Stimulated activated CD8-positive, alpha-beta memory T cell treated with anti-CD3 and anti-CD28 coated beads, Interleukin-4, amount 100 ng/mL, for 4 hours (primary cell): ENCODE measurements at places on chromosomes 4 and X.

DNA sequence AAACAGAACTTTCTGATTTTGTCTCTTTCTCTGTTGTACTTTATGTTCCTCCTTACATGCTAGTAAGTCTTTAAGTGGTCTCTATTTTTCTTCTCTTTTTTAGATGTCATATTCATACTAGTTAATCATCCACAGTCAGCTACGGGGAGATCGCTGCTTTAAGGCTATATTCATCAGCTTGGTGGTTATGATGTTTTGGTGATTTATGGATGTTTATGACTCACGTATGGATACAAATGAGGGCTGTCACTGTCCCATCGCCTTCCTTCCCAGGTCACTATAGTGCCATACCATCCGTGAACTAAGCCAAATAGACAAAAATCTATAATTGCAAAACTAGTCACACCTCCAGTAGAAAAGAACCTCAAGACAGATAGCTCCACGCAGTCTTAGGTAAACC, 296.8 kb upstream of the AADAT start:
- DNase-seq: no peak

- no peak for DNase-seq
Measured at GRCh38 chr4:138967313-138967712, 48.3 kb upstream of the NOCT start.

GRCh38 chr4:1038948-1039492, 27.6 kb downstream of the FGFRL1 start:
- DNase-seq: no peak

- DNase-seq: no peak
Measured at GRCh38 chr4:61375301-61375700, 175.2 kb downstream of the ADGRL3 start.

DNA sequence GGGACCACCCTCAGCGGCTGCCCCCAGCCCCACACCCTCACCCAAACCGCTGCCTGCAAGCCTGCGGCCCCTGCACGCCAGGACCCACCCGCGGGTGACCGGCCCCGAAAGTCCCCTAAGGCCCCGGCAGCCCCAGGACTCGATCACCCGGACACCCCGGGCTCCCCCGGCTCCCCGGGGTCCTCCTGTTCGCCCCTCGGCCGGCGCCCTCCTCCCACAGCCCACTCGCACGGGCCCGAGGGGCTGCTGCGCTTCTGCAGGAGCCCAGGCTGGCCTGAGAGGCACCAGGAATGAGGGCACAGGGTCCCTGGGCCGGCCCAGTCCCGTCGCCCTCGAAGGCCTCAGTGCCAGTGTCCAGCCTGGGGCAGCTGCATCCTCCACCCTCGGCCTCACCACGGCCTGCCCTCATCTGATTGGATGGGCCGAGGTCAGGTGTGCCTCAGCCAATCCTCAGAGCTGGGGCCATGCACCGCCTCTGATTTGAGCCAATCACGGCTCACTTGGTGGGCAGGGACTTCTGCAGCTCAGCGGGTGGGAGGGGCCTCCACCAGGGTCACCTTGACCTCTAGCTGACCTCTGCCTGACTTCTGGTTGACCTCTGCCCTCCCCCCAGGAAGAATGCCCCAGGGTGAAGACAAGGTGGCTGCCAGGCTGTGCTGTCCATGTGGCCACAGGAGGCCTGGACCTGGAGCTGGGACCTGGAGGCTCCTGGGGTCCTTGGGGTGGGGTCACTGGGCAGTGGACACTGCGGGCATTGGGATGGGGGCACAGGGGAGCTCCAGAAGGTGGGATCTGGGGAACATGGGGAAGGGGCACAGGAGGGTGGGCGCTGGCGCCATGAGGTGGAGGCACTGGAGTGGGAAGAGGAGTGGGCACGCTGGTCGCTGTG, 97.6 kb upstream of the NKX1-1 start:
- no peak for DNase-seq

DNA sequence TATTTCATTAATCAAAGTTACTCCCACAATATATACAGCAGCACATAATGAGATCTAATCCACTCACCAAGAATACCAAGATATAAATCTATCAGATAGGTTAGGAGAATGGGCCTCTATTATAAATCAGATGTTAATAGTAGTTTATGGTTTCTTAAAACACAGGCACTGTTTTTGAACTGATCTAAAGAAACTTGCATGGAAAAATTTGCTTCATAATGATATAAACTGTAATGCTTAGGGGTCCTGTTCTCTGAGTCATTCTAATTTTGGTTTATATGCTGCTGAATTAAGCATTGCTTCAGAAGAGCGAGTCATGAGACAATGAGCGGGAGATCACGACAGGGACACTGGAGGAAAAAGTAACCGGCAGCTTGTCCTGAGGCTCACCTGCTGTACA, 113.3 kb upstream of the OTUD4 start:
- DNase-seq: no peak

DNA sequence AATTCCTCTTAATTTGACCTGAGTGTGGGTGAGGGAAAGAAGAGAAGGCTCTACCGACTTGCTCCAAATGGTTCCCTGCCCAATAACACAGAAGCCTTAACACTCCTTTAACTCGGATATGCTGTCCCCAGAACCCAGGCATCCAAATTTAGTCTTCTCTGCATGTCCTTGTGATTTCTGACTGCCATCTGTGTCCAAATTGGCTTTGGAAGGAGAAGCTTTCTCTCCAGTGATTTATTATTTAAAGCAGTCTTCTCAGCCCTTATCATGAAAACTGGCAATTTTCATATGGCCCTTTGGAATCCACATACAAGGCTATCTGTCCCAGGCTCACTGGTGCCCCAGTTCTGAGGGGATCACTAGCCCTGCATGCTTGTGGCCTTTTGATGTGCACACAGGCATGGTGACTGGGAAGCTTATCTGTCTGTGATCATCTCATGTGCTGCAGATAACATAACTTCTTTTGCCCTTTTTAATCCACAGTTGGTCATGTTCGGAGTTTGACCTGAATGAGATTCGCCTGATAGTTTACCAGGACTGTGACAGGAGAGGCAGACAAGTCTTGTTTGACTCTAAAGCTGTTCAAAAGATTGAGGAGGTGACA, 56.7 kb downstream of the FNIP2 start:
- DNase-seq: no peak

GRCh38 chrX:72270316-72270866, 6.7 kb downstream of the RPS4X start:
- DNase-seq: no peak

- no peak for DNase-seq
Measured at GRCh38 chrX:39063702-39064101, 262.4 kb downstream of the MID1IP1 start.

- no peak for DNase-seq
Measured at GRCh38 chrX:18973527-18974192, 10.3 kb downstream of the PHKA2 start.

DNA sequence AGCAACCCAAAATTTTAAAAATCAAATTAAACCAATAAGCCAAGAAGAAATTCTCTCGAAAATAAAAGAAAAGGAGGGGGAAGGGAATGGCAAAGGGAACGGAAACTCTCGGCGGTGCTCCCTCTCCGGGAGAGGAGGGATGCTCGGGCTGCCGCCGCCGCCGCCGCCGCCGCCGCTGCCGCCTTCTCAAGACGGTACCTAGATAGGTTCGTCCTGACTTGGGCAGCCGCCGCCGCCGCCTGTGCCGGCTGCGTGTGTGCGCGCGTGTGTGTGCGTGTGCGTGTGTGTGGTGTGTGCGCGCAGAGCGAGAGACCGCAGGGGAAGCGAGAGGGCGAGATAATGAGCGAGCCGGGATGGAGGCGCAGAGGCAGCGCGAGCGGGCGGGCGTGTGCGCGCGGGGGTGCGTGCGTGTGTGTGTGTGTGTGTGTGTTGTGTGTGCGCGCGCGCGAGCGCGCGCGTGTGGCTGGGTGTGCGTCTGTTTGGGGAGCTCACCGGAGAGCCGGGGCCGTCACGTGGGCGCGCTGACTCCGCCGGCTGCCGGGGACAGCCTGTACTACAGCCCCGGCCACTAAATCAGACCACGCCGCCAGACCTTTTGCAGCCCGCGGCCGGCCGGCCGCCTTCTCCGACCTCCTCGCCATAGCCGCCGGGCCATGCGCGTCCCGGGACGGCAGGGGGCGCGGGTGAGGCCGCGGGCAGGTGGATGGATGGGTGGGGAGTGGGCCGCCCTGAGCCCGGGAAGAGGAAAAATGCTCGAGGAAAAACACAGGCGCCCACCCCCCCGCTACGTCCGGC, 111.6 kb downstream of the DHX15 start:
- DNase-seq: no peak

GRCh38 chr4:169484485-169484884, 127.9 kb downstream of the NEK1 start:
- DNase-seq: no peak

DNA sequence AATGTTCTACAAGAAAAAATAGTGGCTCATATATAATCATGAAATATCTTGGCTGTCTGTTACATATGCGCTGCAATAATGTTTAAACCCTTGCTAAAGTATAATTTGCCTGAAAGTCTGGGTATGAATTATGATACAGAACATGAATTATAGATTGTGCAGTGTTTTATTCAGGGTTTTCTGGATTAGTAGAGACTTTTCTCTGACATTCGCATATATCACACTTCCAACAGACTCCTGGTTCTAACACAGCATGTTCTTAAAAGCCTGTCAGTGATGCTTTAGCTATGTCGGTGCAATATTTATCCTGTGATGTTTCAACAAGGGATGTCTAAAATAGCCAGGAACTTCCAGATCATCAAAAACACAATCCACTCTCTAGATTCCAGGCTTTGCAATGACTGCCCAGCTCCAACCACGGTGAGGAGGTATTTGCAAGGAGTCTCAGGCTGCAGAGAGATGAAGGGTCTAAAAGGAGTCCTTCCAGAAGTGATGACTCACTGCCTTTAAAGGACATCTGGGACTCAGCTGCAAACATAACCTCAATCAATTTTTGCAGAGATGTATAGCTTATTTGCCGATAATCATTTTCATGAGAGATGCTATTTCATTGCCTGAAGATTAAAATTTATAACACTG, 69.4 kb downstream of the RWDD4 start:
- no peak for DNase-seq

DNA sequence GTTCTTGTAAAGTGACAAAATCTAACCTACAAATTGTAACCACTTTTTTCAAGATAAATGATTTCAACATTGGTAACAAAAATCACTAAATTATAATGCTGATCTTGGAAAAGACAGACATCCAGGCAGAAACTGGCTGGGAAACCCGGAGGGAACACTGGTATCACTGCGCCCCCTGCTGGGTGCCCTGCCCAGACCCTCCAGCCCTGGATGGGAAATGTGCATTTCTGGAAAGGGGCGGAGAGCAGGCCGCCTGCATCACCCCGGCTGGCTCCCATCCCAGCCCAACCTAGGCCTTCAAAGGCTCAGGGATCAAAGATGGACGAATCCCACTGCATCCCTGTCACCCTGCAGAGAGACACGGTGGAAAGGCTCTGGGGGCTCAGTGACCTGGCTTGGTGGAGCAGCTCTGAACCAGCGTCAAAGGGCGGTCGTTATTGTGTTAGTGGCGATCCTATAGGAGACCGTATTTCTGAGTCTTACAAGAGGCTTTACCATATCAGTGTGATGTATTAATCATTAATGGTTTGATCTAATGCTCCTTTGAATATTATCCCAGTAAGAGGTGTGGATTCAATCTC, 37.3 kb downstream of the ACOX3 start:
- DNase-seq: no peak

DNA sequence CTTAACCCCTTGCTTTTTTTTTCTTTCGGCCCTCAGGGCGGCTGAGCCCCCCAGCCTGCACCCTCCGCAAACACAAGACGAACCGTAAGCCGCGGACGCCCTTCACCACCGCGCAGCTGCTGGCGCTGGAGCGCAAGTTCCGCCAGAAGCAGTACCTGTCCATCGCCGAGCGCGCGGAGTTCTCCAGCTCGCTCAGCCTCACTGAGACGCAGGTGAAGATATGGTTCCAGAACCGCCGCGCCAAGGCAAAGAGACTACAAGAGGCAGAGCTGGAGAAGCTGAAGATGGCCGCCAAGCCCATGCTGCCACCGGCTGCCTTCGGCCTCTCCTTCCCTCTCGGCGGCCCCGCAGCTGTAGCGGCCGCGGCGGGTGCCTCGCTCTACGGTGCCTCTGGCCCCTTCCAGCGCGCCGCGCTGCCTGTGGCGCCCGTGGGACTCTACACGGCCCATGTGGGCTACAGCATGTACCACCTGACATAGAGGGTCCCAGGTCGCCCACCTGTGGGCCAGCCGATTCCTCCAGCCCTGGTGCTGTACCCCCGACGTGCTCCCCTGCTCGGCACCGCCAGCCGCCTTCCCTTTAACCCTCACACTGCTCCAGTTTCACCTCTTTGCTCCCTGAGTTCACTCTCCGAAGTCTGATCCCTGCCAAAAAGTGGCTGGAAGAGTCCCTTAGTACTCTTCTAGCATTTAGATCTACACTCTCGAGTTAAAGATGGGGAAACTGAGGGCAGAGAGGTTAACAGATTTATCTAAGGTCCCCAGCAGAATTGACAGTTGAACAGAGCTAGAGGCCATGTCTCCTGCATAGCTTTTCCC, 3.4 kb downstream of the MSX1 start:
- DNase-seq: no peak
